ENCODE measurements at places on chromosomes 6 and 20.
A peak's percentile ranks its signal among the peaks of the same experiment; 100 is the strongest.

DNA sequence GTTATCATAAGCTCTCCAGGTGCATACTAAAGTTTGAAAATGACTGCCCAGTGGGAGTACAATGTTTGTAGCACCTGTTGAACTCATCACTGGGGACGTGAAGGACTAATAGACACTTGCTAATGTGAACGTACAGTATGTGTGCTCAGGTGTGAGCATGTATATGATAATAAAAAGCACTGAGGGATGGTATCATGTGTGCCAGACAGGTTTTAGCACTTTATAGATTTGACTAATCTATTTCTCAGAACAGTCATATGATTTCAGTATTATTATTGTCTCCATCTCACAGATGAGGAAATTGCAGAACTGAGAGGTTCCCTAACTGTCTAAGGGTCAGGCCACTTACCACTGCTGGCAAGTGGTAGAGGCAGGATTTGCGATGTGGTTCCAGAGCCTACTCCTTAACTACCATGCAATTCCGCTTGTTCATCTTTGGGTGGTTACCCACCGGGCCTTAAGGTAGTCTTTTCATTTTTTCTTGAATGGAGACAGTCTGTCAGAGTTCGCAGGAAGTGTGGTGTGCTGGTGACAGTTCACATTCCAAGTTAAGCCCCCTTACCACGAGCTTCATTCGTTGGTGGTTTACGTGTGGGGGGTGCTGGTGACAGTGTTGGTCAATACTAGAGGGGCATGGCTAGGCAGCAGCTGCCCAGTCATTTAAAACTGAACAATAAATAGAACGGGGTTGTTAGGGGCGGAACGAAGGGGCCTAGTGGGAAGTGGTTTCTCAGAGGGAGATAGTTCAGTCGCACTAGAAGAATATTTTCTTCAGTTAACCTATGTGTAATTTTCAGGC is 46.8 kb downstream of the RREB1 start:
- DNase-seq: peak; percentile 30

DNA sequence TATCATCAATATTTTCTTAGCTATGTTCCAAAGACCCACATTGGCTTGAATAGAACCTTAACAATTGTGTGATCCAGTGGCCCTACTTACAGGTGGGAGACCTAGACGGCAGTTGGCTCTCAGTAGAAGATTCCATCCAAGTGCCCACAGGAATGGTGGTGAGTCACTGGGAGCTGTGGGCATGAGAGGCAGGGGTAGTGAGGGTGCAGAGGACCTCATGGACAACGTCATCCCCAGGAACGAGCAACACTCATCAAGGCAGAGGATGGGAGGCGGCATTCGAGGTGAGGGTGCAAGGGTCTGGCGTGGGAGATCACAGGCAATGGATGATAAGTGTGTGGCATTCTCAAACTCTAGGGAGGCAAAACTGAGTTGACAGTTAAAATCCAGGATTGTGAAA is 17.5 kb upstream of the SPO11 start:
- DNase-seq: no peak

DNA sequence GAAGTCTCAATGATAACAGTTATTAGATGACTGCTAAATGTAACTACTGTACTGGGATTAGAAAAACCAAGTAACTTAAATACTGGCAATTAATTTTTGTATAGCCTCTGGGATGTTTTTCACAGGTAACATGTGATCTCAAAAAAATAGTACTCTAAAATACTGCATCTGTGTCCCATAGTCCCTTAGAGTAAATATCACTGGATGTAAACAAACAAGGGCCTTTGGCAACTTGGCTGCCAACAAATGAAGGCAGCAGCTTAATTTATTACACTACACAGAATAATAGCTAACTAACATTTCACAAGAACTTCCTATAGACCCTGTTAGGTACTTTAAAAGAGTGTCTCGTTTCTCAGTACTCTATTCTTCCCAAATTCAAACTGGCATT is 14.0 kb downstream of the ARHGAP18 start:
- no peak for DNase-seq

DNA sequence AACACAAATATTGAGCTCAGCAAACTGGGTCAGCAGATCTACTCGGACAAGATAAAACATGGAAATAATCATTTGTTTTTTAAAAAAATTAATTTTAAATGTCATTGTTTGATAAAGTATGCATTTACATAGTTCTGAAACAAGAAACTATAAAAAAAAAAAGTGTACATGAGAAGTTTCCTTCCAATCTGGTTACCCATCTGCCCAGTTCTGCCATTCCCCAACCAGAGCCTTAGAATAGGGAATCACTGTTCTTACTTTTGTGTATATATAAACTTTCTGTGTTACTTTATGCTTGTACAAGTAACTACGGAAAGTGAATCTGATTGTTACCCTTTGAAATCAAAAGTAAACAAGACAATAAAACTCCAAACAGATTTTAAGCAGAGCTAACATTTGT is 791.4 kb downstream of the HACE1 start:
- DNase-seq: no peak

Data from T-helper 2 cell (primary cell).